IMR-90 (cell line): ENCODE measurements at places on chromosomes 5 and 9. TPM values are rescaled to one million over a fixed set of nuclear protein-coding genes. Genes with fewer than 3 reads are reported as not detected.

The OLFML2A gene
- 1.4 and 2.0 TPM in 2 replicates for total RNA-seq

GRCh38 chr5:64163746-64164145 is 1.9 kb upstream of the RNF180 start:
- H3K36me3 ChIP-seq: no peaks in the 10 kb centered on the region
- H3K27me3 ChIP-seq: peaks cover 14% of the 10 kb centered on the region
- no peak for DNase-seq
- no peaks in the 10 kb centered on the region for H3K4me1 ChIP-seq
- no peak overlapping the region for H3K27ac ChIP-seq

DNA sequence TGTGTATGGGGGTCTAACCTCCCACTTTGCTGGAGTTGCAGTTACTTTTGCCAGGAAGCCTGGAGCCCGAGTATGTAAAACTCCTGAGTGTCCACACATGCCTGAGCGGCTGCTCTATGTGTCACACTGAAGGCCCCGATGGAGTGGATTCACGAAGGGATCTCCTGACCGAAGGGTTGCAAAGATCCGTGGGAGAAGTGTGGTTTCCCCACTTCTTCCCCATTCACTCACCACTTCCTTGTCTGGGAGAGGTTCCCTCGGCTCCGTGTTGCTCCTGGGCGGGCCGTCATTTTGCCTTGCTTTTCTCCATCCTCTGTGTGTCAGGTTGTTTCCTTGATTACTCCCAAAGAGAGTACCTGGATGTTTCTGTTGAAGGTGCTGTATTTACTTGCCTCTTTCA is 16.2 kb upstream of the IL3 start:
- no peak overlapping the region for H3K27ac ChIP-seq
- no peaks in the 10 kb centered on the region for H3K4me1 ChIP-seq
- DNase-seq: no peak
- H3K4me3 ChIP-seq: no peak overlapping the region
- no peaks in the 10 kb centered on the region; the same call in none of the 2 replicates for H3K27me3 ChIP-seq

DNA sequence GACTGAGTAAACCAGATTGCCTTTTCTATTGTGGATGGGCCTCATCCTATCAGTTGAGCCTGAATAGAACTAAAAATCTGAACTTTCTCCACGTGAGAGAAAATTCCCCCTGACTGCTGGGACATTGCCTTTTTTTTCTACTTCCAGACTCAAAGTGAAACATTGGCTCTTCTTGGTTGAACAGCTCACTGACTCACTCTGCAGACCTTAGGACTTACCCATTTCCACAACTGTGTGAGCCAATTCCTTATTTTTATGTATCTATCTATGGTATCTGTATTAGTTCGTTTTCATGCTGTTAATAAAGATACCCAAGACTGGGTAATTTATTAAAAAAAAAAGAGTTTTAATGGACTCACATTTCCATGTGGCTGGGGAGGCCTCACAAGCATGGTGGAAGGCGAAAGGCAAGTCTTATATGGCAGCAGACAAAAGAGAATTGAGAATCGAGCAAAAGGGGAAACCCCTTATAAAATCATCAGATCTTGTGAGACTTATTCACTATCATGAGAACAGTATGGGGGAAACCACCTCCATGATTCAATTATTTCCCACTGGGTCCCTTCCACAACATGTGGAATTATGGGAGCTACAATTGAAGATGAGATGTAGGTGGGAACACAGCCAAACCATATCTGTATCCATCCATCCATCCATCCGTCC is 306.7 kb upstream of the SLC24A2 start:
- H3K4me1 ChIP-seq: no peaks in the 10 kb centered on the region
- H3K4me3 ChIP-seq: no peak overlapping the region
- H3K27me3 ChIP-seq: no peaks in the 10 kb centered on the region
- H3K27ac ChIP-seq: no peak overlapping the region

The SPATA31A1 gene
- not detected in 2 replicates for total RNA-seq

The RNF208 gene
- not detected in 2 replicates for total RNA-seq

GRCh38 chr5:139110526-139111168 is 87.5 kb downstream of the SIL1 start:
- H3K36me3 ChIP-seq: no peaks in the 10 kb centered on the region
- H3K27ac ChIP-seq: no peak overlapping the region; the same call in 1 of the 2 replicates
- no peak for DNase-seq
- no peak overlapping the region for H3K4me3 ChIP-seq

DNA sequence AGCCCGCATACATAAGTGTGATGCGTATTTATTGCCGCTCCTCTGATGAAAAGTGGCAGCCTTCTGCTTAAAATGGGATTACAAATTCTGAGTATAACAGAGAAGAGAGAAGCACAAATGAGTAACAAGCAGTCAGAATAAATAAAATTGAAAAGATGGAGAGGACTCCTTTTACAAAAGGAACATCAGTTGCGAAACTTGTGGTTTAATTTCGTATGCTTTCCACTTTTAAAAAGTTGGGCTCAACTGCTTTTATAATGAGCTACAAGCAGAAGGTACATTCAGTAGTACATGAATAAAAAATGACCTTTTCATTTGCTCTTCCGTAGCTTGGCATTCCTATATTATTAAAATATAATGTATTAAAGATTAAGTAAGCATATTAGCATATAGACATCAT is 320.0 kb downstream of the FBXL17 start:
- no peaks in the 10 kb centered on the region for H3K27me3 ChIP-seq
- DNase-seq: peak; percentile 35
- no peak overlapping the region for H3K4me3 ChIP-seq
- no peaks in the 10 kb centered on the region for H3K36me3 ChIP-seq
- H3K27ac ChIP-seq: no peak overlapping the region

DNA sequence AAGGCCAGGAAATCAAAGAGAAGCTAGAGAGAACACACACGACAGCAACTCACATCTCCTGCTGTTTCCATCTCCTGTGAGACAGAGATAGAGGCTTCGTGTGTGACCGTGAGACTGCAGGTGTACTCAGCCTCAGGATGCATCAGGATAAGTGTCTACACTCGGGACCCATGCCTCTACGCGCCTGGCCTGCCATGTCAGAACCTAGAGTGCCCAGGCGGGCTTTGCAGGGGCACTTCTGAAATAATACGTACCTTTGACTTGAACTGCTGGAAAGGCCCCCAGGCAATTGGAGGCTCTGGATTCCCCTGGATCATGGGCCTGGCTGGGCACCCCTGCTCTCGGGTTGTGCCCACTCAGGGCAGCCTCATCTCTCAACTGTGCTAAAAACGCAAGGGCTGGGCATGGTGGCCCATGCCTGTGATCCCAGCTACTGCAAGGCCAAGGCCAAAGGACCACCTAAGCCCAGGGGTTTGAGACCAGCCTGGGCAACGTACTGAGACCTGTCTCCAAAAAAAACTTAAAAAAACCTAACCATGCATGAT is 13.0 kb downstream of the CLPTM1L start:
- H3K4me3 ChIP-seq: no peak overlapping the region
- no peaks in the 10 kb centered on the region for H3K27me3 ChIP-seq
- peaks cover 62% of the 10 kb centered on the region for H3K36me3 ChIP-seq
- no peak for DNase-seq
- no peak overlapping the region for H3K27ac ChIP-seq

GRCh38 chr9:21919377-21920362 is 74.5 kb downstream of the CDKN2A start:
- H3K4me3 ChIP-seq: no peak overlapping the region
- peak; percentile 88 for DNase-seq
- H3K27me3 ChIP-seq: no peaks in the 10 kb centered on the region
- H3K36me3 ChIP-seq: no peaks in the 10 kb centered on the region

GRCh38 chr5:15844253-15844652 is 335.3 kb downstream of the MARCHF11 start:
- DNase-seq: no peak
- no peaks in the 10 kb centered on the region for H3K36me3 ChIP-seq
- no peak overlapping the region for H3K4me3 ChIP-seq
- no peak overlapping the region for H3K27ac ChIP-seq

GRCh38 chr5:6840136-6840793 is 127.0 kb downstream of the TENT4A start:
- no peak overlapping the region for H3K27ac ChIP-seq
- H3K27me3 ChIP-seq: no peaks in the 10 kb centered on the region
- H3K36me3 ChIP-seq: no peaks in the 10 kb centered on the region
- no peaks in the 10 kb centered on the region for H3K4me1 ChIP-seq
- no peak overlapping the region for H3K4me3 ChIP-seq

DNA sequence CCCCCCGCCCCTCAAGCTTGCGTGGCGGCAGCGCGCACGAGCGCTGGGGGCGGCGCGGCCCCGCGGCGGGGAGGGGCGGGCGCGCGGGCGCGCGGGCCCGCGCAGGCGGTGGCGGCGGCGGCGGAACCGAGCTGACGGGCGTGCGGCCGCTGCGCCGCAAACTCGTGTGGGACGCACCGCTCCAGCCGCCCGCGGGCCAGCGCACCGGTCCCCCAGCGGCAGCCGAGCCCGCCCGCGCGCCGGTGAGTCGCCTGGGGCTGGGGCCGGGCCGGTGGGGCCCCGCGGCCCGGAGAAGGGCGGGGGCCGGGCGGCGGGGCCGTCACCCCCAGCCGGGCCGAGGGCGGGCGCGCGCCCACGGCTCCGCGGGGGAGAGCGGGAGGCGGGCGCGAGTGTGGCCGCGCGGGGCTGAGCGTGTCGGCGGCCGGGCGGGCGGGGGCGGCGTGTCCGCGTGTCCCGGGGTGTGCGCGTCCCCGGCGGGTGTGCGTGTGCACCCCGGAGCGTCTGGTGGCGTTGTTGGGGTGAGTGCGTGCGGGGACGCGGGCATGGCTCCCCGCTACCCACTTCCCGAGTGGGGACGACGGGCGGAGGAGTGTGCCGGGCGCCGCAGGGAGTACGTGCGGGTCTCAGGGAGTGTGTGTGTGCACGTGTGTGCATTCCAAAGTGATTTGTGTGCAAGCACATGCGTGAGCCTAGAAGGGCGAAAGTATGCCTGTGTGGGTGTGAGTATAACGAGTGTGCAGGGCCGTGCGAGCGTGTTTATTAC is at the start of gene NEK6:
Gene NEK6, plus strand, starts transcription at position 106 of the 763 bp plus-strand sequence. CDS start 44,016 bp downstream, outside the sequence.
- peaks cover 33% of the 10 kb centered on the region for H3K4me1 ChIP-seq
- H3K27ac ChIP-seq: peak within 1 kb of the TSS; percentile 99
